Left lung (tissue), 14 donors: ENCODE measurements at places on chromosomes 6 and 20. TPM values are rescaled to one million over a fixed set of nuclear protein-coding genes. Genes with fewer than 3 reads are reported as not detected.
A peak's percentile ranks its signal among the peaks of the same experiment; 100 is the strongest.

- no peak for DNase-seq
These were observed 255.6 kb downstream of the PREX1 start for GRCh38 chr20:48571949-48572847.

GRCh38 chr20:38633577-38634093 is 32.0 kb downstream of the ARHGAP40 start:
- peak; percentile 24 for DNase-seq

Gene DNMT3B
- total RNA-seq: 1.6 TPM

Gene MUC21
- total RNA-seq: 9.5 TPM
